KG1 (cell line): ENCODE measurements at places on chromosomes 1 and 21.

DNA sequence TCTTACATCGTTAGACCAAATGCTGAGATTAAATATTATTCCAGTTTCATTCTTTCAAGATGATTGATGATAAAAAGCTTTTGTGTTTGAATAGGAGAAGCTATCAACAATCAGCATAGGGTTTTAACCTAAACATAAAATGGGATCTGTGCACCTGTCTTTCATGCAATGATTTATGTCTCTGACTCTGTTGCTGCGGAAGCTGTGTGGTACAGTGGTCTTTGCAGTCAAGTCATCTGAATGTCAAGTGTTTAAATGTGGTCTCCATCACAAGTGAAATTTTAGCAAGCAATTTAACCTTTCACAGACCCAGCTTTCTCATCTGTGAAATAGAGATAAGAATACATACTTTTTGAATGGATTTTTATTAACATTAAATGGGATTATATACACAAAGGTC, 107.2 kb downstream of the PLPPR5 start:
- no peak for DNase-seq

DNA sequence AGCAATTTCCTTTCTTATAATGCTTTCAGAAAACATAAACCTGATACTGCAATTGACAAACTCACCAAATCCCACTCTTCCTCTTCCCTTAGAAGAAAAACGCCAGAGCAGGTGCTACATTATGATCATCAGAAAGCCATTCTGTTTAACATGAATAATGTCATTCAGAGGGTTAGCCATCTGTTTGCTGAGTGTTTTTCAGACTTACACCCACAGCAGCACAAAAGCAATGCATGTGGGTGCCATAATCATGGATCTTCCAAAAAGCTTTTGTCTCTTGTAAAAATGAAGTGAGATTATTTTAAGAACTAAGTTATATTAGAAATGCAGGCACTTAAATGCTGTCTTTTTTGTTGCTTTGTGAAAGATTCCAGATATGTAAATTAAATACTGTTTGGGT, 204.6 kb upstream of the TMPRSS15 start:
- DNase-seq: no peak

DNA sequence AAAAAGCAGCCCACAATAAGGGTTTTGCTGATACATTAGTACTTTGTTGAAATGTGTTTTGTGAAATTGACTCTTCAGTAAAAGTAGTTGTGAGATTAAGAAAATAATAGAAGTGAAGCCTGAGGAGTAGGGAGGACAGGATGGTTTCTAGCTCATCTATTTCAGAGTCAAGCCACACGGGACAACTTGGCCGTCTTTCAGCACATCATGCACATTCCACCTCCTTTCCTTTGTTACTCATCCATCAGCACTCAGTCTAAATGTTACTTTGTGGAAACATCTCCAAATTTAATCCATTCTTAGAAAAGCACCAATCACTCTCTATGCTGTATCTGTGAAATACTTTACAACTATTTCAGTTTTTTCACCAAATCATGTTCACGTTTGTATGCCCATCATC, 223.3 kb downstream of the FGGY start:
- DNase-seq: no peak

GRCh38 chr1:12548279-12548972, 69.6 kb downstream of the DHRS3 start:
- DNase-seq: no peak

DNA sequence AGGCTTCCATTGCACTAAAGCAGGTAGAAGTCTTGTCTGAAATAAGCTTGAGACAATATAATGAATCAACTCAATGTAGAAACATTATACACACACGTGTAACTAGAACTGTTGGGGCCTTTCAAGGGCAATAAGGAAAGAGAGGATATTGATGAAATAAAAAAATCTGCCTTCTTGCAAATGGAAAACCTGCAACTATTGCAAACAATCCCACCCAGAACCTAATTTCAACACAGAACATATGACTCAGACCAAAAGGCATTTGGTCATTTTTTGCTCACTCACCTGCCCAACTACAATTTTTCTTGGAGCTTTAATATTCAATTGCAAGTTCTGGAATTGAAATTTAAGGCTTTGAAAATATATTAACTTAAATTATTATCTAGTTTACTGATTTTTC, 900.1 kb downstream of the TTLL7 start:
- DNase-seq: no peak

DNA sequence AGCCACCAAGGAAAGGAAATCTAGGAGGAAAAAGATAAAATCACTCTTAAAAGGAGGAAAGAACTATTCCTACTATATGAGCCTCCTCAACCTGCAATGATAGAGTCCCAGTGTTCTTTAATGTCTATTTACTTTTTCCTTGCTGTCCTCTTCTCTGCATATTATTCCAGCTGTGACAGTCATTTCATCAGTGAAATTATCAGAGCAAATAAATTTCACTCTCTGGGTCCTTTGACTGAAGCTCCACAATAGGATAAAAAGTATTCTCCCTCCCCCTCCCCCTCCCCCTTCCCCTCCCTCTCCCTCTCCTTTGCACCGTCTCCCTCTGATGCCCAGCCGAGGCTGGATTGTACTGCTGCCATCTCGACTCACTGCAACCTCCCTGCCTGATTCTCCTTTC, 107.5 kb upstream of the DPT start:
- DNase-seq: no peak

GRCh38 chr21:18152371-18152770, 92.3 kb upstream of the CHODL start:
- DNase-seq: no peak

DNA sequence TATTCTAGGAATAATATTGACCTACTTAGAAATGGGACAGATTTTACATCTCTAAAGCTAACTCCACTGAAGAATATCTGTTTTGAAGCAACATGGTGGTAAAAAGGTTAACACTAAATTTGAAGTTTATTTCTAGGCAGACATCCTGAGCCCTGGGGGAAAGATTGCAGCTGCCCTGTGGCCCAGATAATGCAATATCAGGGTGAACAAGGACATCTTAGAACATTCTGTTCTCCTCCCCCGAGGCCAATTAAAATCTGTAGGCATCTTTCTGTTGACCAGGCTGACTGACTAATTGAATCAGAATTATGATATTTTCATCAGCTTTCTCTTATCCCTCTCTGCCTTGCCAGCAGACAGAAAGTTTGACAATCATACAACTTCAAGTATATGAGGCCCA, 149.8 kb upstream of the DUSP10 start:
- DNase-seq: no peak

DNA sequence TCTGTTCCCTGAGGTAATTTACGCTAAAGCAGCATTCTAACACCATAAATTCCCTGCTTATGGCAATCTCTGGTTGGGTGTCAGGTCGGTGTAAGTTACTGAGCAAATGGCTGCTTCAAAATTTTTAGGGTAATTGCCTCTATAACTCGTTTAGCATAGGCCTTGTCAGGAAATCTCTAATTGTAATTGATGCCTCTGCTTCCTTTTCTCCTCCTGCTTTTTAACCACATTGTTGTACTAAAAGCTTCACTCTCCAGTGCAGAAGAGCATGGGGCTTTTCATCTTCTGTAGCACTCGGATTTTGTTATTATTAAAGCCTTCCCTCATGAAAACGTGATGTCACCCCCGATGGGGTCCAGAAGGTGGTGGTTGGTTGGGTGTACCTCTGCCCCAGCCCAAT, 141.6 kb upstream of the NBPF11 start:
- no peak for DNase-seq

DNA sequence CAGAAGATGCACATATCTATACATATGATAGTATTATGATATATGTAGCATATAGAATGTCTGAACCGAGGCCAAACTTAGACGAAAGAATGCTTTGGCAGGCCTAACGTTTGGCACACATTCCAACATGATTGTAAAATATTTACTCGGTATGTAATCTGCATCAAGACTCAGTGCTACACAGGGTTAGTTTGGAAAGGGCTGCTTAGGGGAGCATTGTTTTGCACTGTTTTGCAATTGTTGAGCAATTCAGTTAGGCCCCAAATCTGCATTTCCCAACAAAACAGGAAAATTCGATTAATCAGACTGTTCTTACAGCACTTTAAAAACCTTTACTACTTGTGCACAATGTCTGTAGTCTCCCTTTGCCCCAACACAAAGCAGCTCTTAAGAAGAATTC, 216.0 kb upstream of the NEGR1 start:
- no peak for DNase-seq

- DNase-seq: no peak
Measured at GRCh38 chr1:7383671-7384520, 387.2 kb upstream of the VAMP3 start.

DNA sequence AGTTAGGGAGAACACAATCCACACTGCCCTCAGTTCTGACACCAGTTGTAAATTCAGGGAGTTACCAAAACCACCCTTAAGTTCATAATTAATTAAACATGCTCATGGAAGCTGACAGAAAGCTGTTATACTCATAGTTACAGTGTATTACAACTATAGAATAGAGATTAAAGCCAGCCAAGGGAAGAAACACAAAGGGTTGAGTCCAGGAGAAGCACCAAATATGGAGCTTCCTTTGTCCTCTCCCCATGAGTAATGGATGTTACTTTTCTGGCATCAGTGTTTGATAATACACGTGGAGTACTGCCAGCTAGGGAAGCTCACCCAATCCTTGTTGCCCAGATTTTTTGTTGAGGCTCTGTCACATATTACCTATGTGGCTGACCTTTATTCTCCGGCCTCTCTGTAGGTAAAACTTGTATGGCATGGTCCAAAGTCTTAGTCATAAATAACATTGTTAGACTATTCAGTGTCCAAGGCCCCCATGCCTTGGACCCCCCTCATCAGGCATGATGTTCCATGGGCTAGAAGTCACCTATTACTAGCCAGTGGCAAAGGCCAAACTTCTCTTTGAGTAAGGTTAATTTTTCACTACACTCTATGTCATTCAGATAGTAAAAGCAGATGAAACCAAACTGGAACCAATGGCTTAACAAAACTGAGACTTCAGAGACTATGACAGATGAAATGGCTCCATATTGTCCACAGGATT, 175.7 kb downstream of the GPR52 start:
- no peak for DNase-seq

DNA sequence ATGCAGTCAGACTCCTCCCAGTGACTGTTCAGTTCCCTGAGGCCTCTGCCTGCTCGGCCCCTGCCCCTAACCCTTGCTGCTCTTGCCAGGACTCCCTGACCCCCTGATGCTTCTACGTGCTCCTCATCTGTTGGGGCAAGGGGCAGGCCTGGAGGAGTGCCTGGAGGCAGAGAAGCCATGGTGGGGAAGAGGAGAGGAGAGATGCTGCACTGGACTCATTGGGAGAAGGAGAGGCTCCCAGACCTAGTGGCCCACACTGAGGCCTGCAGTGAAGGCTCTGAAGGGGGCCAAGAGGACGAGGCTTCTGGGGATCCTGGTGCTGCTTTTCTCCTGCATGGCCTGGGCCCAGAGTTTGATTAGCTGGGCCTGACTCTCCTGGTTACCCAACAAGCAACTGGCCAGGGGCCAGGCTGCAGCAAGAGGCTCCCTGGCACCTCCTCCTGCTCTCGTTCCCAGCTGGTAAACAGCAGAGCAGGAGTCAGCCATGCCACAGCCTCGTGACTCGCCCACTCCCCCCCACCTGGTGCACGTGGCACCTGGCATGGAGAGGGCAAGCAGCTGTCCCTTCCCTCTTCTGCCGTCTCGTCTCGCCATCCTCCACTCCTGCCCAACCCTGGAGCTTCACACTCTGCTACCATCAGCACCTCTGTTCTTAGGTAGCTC, 847 bp upstream of the RORC start:
- no peak for DNase-seq

GRCh38 chr1:160407839-160408801, 7.8 kb downstream of the VANGL2 start:
- DNase-seq: no peak

GRCh38 chr1:39576016-39576657, 453 bp downstream of the PABPC4 start:
- DNase-seq: no peak

GRCh38 chr1:208089761-208090370, 154.3 kb downstream of the PLXNA2 start:
- no peak for DNase-seq

GRCh38 chr1:20723537-20724363, 5.9 kb upstream of the KIF17 start:
- DNase-seq: no peak

DNA sequence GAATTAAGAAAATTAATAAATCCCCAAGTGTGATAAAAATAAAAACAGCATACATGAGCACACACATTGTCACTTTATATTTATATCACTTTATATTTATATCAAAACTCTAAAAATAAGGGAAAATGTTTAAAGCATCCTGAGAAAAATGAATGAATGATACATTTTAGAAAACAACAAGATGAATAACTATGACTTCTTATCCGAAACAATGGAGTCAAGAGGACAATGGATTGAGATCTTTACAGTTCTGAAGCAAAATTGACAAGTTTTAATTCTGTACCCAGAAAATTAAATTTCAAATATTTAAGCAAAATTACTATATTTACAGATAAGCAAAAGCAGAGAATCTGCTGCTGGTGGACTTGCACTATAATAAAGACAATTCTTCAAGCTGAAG, 512.6 kb downstream of the MRPL39 start:
- DNase-seq: no peak

DNA sequence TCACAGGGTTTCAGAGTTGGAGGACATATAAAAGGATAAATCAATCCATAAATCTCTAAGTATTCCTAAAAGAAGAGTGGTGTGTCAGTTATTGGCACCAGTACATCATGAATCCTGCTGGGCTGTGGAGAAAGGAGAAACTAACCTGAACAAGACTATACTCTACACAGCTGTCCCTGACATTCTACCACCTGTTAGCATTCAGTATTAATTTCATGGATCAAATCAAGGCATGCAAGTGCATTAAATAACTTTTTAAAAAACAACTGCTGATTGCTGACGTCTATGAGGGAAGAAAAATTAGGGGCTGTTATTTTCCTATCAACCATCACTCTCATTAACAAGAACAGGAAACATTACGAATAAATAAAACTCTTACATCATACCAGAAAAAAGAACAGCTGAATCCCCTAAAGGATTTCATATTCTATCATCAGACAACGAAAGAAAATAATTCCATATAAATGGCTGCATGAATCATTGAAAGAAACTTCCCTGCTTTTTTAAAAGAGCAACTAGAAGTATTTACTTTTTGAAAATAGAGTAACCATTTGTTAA, 121.7 kb downstream of the ATF6 start:
- no peak for DNase-seq

GRCh38 chr21:30028537-30028936, 88.7 kb upstream of the GRIK1 start:
- DNase-seq: no peak

GRCh38 chr1:201622824-201623223, 83.9 kb downstream of the NAV1 start:
- no peak for DNase-seq
